ENCODE measurements at places on chromosomes 3 and 15. TPM values are rescaled to one million over a fixed set of nuclear protein-coding genes. Genes with fewer than 3 reads are reported as not detected.

FANCD2OS gene
- not detected for polyA plus RNA-seq

PLOD2 gene
- 29.6 TPM for polyA plus RNA-seq

CDC25A gene
- 1.4 TPM for polyA plus RNA-seq

EFCC1 gene
- 11.2 TPM for polyA plus RNA-seq

ALDH1A2 gene
- 39.7 TPM for polyA plus RNA-seq

CDHR4 gene
- 0.16 TPM for polyA plus RNA-seq

- peak; percentile 53 for DNase-seq
Observed at GRCh38 chr3:187669675-187670504, at the start of gene SST. Gene SST, minus strand, starts transcription at chr3:187670394. Its CDS starts 103 bp downstream, at chr3:187670291.

DNA sequence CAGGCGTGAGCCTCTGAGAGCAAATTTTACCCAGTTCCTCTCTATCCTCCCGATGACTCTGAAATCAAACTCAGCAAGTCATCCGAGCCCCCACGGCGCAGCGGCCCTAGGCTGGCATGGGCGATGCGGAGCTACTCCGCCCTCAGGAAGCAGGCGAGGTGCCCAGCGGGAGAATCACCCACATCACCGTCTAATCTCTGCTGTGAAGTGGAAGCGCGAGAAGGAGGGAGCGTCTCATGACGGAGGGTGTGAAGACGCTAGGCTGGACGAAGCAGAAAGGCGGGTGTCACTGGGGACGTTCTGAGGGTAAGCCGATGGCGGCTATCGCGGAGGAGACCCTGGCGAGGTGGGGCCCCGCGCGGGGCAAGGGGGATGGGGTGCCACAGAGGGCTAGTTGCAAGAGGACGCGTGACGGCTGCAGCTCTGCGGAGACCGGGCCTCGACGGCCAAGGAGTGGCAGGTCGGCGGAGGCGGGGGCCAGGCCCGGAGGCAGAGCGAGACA is 9.1 kb upstream of the GNAI2 start:
- DNase-seq = peak; percentile 60

- DNase-seq = peak; percentile 52
Observed at GRCh38 chr3:187750006-187750512, 4.8 kb upstream of the BCL6 start.

GRCh38 chr15:46901001-46901400 is 816.3 kb upstream of the SEMA6D start:
- no peak for DNase-seq

- no peak for DNase-seq
Observed at GRCh38 chr15:100931143-100931890, 12.2 kb downstream of the LRRK1 start.

DNA sequence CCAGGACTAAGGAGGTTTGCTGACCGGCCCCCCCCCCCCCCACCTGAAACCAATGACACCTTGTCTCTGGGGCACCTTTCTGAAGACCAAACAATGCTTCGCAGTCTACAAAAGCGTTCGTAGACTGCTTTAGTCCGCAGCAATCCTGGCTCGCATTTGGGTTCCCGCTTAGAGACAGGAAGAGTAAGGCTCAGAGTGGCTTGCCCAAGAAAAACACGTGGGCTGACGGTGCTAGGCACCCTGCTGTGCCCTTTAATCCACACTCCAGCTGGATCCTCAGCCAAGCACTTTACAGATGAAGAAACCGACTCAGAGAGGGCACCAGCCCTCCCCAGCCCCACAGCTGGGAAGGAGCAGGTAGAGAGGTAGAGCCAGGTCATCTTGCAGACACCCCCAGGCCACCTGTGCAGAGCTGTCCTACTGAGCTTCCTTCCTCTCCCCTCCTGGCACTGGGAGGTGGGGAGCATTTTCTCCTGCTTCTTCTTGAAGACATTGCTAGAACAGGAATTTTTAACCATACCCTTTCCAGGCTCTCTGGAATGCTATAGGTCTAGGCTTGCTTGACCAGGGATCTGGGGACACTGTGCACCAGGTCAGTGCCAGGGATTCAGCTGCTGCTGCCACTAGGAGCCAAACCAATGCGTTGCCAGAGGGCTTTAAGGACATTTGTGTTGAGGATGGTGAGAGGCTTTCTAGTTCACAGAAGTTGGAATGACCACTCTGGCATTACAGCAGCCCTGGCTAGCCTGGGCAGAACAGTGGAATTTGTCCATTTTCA is 1.0 kb upstream of the KLF15 start:
- no peak for DNase-seq

DNA sequence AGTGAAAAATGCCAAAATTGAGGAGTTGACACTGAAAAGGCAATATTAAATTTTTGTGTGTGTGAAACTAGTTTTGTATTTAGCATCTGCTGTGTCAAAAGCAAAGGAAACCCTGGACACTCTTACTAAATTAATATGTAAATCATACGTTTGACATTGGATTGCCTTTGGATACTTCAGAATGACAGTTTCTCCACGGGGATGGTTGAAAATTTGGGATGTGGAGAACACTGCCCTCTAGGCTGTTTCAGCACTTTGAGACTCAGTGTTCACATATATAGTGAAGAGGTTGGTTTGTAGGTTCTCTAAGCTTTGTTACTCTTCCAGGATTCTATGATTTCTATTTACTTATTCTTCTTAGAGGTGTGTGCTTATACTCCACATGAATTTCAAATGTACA is 3.0 kb downstream of the ROBO2 start:
- DNase-seq = no peak

DNA sequence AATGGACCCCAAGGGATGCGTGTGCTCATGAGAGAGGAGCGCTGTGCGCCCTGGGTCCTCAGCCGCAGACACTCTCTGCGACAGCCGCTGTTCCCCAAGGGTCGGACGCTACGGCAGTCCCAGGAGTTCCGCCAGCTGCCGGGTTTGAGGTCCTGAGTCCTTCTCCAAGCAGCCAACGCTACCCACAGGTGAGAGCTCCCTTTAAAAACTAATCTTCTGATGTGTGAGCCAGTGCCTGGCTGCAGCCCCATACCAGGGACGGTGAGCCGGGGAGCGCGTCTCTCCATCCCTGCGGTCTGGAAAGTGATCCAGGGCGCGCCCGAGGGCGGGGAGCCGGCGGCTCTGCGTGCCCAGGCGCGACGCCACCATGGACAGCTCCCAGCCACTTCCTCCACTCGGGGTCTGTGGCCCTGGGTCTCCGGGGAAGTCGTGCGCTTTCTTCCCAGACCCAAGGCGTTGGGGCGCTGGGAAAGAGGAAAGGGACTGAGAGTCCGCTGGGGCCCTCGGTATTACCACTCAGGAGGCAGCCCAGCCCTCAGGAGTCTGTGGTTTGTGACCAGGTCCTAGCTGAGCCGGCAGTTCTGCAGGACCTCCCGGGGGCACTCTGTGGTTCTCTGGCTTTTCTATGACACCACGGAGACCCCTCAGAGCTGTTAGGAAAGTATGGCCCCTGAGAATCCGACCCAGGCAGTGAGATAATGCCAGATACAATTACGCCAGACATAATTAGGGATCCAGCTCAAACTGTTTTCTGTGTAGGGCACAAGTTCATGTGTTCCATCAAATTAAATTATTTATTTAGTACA is 1.4 kb downstream of the CEMIP start:
- peak; percentile 42 for DNase-seq

GRCh38 chr3:24426896-24427295 is 67.8 kb downstream of the THRB start:
- DNase-seq = no peak

Measured in ovary (tissue), 10 donors.